ENCODE measurements at places on chromosomes 11 and 22.
A peak's percentile ranks its signal among the peaks of the same experiment; 100 is the strongest.

DNA sequence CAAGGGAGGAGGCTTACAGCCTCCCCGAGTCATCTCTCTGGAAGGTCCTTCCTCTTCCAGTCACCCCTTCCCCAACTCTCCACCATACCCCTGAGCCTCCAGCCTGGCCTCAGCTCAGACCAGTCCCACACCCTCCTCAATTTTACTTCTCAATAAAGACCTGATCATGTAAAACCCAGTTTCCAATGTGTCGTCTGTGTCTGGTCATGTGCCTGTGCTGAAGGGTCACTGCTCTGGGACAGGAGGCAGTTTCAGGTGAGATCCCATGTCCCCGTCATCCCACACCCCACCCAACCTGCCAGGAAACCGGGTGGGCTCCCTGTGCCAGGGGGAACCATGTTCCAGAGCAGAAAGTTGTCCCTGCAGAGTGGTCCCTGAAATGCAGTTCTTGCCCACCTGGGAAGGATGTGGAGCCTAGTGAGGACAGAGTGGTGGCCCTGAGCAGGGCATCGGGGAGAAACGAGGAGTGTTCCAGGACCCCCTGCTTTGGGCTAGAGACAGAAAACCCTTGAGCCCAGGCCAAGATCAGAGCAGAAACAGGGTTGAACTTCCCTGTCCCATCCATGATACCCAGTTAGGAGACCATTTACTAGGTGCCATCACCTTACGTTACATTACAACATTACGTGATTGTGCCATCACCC is 19.4 kb downstream of the IGLL5 start:
- DNase-seq = no peak

- DNase-seq = no peak
These were observed 711 bp downstream of the FDX1 start for GRCh38 chr11:110430267-110431050.

DNA sequence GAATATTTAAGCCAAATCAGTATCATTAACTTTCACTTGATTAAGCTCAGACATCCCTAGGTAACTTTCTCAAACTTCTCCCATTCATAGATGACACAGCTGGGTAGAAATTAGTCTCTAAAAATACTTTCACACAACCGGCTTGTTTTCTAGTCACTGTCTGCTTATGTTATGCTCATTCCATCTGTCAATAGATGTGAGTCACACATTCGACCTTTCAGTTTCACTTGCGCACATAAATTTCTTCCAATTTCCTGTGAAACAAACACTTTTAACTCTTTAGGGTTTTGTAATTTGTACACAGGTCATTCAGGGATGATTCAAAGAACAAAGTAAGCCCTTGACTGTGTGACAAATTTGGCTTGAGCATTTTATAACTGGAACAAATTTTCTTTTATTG is 723.0 kb downstream of the KCNA4 start:
- DNase-seq = no peak

- DNase-seq = no peak
These were observed 57.5 kb downstream of the PAK1 start for GRCh38 chr11:77416357-77416756.

- peak; percentile 38 for DNase-seq
These were observed 26.5 kb downstream of the ARHGEF17 start for GRCh38 chr11:73334384-73335203.

- DNase-seq = no peak
These were observed 11.3 kb downstream of the HTATIP2 start for GRCh38 chr11:20374741-20375300.

DNA sequence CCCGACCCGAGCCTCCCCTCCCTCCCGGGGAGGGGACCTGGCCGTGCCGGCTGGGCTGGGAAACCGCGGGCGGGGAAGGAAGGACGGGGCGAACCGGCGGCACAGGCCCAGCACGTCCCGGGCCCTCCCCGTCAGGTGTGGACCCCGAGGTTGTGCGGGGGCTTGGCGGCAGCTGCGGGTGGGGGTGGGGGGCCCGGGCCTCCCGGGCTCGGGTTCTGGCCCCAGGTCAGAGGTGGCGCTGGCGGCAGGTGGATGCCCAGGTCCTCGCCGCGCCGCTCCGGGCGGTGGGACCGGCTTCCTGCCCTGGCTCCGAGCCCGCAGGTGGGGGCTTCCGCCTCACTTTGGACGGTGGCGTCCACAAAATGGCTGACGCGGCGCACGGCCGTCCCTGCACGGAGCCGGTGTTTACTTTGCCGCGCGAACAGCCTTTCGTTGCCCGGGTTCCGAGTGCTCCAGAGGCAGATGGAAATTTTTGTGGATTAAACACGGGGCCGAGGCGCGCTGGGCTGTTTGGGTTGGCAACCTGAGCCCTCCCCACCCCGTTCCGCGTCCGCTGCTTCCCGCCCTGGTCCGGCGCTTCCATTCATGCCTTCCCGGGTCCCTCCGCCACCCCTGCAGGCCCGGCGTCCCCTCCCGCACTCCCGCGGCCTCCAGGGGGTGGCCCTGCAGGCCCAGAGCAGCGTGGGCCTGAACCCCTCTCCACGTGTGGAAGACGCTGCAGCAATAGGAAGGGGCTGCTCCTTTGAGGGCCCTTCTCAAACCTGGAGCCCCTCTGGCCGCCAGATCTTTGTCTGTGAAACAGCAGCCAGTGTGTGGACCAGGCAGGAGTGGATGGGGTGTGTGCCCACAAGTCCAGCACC is 92.0 kb upstream of the KCNQ1OT1 start:
- DNase-seq = no peak

DNA sequence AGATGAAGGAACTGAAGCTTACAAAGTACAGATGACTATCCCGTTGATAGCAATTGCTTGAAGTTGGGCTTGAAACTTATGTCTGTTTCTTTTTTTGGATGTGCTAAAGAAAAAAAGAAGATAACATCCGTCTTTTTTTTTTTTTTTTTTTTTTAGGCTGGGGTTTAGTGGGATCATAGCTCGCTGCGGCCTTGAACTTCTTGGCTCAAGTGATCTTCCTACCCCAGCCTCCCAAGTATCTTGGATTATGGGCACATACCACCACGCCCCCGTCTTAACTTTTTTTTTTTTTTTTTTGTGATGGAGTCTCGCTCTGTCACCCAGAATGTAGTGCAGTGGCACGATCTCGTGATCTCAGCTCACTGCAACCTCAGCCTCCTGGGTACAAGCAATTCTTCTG is 40.8 kb upstream of the SCN3B start:
- no peak for DNase-seq

DNA sequence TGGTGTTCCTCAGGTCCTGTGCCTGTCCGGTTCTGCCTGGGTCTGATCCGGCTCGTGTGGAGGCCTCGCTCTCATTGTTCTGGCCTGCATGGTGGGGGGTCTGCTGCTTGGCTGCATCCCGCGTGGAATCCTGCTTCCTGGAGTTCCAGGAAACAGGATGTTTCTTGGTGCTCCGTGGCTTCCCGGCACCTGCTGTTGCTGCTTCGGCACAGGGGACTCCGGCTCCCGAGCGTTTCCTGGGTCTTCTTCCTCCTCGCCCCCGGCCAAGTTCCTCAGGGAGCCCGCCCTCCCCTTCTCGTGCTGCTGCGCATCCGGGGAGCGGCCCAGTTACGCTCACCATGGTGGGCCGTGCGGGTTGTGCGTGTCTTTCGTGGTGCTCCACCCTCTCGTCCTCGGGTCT is 29.9 kb downstream of the GLB1L2 start:
- DNase-seq = no peak

GRCh38 chr11:122895563-122895962 is 13.0 kb downstream of the JHY start:
- no peak for DNase-seq

GRCh38 chr22:19723983-19724827 is 866 bp downstream of the GP1BB start:
- no peak for DNase-seq

GRCh38 chr11:127461241-127462064 is 460.9 kb upstream of the KIRREL3 start:
- DNase-seq = no peak

DNA sequence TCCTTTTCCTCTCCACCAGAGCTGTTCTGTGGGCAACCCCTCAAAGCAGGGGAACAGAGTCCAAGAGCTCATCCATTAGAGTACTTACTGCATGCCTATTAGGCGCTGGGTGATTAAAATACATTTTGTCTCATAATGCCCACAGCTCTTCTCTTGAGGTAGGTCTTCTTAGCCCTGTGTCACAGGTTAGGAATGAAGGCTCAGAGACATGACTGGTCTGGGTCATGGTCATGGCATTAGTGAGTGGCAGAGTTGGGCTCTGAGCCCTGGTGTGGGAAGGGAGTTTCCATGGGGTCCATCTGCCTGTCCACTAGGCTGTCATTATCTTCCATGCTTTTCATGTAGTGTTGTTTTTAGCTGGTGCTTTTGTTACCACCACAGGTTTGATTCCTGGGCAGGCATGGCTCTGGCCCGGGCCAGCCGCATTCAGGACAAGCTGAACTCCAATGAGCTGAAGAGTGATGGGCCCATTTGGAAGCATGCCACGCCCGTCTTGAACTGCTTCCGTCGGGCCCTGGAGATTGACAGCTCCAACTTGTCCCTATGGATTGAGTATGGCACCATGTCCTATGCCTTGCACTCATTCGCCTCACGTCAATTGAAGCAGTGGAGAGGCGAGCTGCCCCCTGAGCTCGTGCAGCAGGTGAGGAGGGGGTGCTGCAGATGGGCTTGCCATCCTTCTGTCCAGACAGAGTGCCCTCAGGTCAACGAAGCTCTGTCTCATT is 76.1 kb downstream of the CABIN1 start:
- no peak for DNase-seq

- DNase-seq = no peak
These were observed 53.2 kb upstream of the NECTIN1 start for GRCh38 chr11:119782006-119782738.

GRCh38 chr22:29787371-29787980 is 20.3 kb downstream of the UQCR10 start:
- no peak for DNase-seq

GRCh38 chr22:30830907-30831306 is 136.2 kb downstream of the OSBP2 start:
- peak; percentile 71 for DNase-seq

DNA sequence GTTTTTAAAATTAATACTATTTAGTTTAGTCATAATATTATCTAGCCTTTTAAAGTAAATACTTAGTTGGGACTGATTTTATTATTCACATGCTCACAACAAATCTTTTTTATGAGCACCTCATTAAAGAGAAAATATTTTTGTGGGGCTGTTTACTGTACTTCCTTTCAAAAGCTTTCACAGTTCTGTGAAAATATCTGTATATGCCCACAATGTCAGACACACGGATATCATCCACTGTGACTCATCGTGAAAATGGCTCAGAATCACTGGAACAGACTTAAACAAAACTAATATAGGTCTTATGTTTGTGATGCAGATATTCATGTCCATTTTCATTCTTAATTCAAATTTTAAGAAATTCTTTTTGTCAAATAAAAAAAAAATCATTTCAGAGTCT is 305.2 kb downstream of the RAB38 start:
- DNase-seq = no peak

GRCh38 chr11:73141309-73142127 is 600 bp downstream of the FCHSD2 start:
- peak; percentile 33 for DNase-seq

DNA sequence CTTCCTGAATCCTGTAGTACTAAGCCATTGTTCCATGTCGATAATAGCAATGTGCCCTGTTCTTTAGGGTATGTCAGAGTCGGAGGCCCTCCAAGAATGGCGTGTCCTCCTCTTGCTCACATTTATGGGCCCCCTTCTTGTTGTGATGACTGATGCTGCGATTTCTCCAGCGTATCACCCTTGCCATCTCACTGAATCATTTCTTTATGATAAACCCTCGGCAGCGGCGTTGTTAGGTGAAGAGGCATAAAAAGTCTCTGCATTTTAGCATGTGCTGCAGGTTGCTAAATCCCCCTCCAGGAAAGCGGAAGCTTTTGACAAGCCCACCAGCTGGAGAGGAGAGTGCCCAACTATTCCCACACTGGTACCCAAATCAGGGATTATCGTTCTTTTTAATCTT is 1045.3 kb downstream of the BRD1 start:
- no peak for DNase-seq

- DNase-seq = no peak
These were observed 145.7 kb upstream of the ALDH3B2 start for GRCh38 chr11:67820081-67820480.

DNA sequence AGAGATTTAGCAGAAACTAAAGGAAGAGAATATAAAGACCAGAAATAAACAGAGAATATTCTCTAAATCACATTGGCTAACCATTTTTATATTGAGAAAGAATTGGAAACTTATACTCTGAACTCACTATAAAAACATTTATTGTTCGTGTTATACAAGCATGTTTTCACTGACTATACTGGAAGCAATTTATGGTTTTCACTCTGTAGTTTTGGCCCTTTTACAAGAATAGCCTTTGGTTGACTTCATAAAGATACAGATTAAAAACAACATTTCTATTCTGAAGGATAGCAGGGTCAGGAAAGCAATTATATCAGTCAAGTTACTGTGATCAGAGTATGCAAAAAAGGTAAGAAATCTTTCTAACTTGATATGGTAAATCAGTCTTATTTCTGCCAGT is 965.7 kb upstream of the FAT3 start:
- DNase-seq = no peak
